BE2C (cell line): ENCODE measurements at places on chromosomes 3 and 15.

- no peak for DNase-seq
Measured at GRCh38 chr3:25895031-25895430, 105.1 kb downstream of the OXSM start.

- peak; percentile 52 for DNase-seq
Measured at GRCh38 chr3:138051947-138052802, 42.2 kb downstream of the CLDN18 start.

- DNase-seq: no peak
Measured at GRCh38 chr3:138227650-138228049, 40.5 kb downstream of the ARMC8 start.

GRCh38 chr15:97652700-97653167 is 307.8 kb upstream of the ARRDC4 start:
- DNase-seq: peak; percentile 11

GRCh38 chr3:10597733-10598132 is 92.3 kb upstream of the ATP2B2 start:
- DNase-seq: no peak

GRCh38 chr3:32820430-32820829 is 2.6 kb downstream of the TRIM71 start:
- no peak for DNase-seq

DNA sequence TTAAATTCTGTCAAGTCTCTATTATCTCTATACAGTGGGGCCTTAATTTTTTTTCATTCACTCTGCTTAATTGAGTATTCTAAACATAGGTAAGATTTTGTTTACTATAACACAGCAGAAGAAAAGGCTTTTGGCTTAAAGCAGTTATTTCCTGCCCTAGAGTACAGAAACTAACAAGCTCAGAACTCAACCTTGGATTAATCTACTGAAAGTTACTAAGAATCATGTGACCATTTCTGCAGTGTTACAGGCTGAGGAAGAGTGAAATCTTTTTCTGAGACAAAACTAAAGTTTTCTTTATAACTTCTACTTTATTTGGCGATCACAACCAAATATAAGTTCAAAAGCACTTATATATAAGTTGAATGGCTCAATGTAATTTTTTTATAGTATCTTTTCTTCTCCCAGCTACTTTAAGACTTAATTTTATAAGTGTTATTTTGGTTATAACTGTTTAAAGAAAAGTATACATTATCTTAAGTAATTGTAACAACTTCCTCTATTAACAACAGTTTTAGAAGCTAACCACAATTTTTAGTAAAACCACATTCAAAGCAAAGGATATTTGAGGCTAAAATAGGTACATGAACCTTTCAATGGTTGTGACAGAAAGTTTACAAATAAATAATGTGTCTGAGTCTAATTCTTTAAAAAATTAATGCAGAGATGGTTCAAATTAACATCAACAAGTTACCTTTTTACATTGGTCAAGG is 240.6 kb upstream of the NAALADL2 start:
- no peak for DNase-seq

DNA sequence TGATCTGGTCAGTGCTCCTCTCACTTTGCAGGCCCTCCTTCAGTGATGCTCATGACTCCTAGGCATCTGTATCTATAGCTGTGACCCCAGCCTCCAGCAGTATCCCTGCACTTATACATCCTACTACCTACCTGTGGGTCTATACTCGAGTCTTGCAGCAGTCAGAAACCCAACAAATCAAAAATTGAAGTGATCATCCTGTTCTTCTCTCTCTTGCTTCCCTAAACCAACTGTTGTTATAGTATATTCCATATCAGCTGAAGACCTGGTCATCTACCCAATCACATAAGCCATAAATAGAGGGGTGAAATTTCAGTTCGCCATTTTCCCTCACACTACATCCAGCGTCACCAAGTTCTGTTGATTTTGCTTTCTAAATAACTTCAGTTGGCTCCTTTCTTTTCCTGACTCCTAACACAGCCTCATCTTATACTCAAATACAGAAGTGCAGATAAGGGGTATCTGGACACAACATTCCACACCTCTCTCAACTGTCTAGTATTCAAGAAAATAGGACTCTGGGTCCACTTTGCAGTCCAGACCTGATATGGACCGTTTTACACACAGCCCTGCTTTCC is 25.9 kb upstream of the SRPRB start:
- no peak for DNase-seq

DNA sequence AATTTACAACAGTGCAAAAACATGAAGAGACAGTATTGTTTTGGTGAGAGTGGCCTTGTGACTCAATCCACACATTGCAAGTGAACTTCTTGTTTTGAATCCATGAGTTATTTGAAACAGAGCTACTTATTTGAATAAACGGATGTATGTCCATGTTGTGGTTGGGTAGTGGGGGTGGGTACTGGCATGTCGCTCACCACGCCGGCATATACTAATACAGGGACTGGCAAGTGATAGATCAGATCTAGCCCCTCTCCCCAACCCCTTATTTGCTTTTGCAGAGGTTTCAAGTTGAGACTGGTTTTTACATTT is 83.8 kb downstream of the EDEM1 start:
- DNase-seq: no peak

DNA sequence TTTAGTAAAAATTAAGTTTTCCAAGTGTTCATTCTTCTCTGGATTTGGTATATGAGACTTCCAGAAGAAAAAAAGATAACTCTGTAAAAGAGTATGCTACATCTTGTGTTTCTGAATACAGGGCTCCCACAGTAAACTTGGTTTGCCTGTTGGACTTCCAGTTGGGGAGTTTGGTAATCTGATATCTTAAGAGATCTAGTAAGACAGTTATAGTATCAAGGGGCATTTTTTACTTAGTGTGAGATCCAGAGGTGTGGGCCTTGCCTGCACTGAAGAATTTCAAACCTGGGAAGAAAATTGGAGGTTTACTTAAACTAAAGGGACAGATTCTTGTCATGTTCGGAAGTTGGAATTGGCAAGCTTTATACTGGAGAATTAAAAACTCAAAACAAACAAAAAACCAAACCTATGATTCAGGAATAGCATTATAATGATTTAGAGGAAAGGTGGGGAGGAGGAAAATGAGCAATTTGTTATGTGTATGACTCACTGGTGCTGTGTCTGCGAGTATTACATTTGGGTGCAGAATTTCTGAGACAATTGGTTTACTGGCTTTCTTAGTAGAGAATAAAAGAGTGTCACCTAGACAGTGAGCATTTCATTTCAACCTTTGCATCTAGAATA is 58.9 kb upstream of the ULK4 start:
- no peak for DNase-seq

DNA sequence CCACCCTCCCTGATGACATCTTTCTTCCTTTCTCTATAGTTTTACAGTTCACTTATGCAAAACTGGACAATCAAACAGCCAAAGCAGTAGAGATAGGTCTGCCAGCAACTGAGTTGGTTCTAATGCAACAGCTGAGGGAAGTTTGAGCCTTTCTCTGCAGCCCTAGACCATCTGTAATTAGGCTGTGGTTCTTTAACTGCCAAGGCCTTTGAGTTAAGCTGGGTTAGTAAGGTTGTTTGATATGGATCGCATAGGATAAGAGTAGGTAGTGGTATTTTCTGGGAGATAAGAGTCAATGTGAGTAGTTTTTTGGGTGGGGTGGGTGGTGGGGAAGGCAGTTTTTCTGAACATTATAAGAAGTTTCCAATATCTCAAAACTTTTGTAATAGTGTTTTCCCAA is 3.0 kb downstream of the RPL39L start:
- DNase-seq: no peak

DNA sequence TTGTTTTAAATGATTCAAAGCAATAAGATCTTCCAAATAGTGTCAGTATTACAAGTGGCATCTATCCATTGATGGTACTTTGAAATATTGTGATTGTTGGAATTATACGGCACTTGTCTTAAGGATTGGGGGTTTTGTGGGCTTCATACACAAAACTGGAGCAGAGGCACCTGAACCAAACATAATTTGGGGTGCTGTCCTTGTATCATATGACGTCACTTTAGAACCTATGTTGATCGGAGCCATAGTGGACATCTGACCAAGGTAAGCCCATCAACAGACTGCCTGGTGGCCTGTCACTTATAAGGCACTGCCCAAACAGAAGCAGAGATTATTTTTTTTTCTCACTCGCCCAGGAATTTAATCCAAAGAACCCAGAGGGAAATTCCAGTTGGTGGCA is 2.9 kb upstream of the LRRC58 start:
- DNase-seq: no peak

DNA sequence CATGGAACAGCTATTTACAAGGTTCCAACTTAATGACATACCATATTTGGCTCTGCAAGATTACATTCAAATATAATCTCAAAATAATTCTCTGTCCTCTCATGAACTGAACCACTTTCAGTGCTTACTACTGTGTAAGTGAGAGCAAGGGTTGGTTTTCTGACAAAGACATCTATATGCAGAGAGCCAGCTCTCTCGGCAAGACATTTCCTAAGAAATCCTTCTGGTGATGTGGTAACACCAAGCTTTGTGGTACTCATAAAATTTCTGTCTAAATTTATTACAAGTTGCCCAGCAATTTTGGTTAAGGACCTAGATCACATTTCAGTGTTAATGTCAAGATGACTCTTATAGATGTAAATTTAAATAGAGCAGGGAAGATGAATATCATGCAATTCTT is 184.9 kb downstream of the GAP43 start:
- DNase-seq: no peak

GRCh38 chr3:187223799-187224198 is 26.5 kb downstream of the RTP1 start:
- DNase-seq: no peak

DNA sequence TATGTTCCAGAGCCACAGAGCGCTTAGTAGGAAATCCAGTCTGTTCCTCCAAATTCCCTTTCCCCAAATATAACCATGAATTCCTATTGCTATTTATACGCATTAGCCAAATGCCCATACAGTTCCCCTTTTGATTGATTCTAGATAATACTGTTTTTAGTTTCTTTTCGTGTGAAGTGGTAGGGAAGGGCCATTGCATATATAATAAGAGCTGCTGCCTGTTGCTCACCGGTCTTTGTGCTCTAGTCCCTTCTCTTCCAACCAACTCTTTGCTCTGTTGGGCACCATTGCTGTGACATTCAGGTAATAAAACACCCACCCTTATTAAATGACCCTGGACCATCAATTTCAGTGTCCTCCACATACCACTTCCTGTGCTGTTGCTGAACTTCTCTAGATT is 379.9 kb upstream of the KCNMB2 start:
- no peak for DNase-seq

- DNase-seq: no peak
Measured at GRCh38 chr15:25761971-25762662, 101.0 kb downstream of the ATP10A start.

DNA sequence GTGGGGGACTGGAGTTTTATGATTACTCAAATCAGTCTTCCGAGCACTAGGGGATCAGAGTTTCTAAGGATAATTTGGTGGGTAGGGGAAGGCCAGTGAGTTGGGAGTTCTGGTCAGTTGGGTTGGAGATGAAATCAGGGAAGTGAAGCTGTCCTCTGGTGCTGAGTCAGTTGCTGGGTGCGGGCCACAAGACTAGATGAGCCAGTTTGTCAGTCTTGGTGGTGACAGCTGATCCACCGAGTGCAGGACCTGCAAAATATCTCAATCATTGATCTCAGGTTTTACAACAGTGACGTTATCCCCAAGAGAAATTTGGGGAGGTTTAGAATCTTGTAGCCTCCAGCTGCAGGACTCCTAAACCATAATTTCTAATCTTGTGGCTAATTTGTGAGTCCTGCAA is 249.4 kb downstream of the FAM43A start:
- no peak for DNase-seq

DNA sequence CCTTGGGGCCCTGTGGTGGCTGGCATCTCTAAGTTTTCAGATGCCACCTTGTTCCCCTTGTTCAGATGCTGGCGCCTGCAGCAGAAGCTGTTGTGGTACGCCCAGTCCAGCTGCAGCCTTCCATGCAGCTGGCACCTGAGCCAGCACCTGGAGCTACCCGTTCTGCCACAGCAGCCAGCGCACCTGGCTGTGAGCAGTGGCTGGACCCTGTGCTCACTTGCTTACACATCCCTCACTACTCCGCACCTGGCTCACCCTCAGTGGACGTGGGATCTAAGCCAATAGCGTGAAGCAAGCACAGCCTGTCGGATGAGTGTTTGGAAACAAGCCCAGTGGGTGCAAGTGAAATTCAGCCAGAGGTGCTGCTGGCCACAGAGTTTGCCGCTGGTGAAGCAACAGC is 607.5 kb upstream of the BCHE start:
- DNase-seq: no peak

DNA sequence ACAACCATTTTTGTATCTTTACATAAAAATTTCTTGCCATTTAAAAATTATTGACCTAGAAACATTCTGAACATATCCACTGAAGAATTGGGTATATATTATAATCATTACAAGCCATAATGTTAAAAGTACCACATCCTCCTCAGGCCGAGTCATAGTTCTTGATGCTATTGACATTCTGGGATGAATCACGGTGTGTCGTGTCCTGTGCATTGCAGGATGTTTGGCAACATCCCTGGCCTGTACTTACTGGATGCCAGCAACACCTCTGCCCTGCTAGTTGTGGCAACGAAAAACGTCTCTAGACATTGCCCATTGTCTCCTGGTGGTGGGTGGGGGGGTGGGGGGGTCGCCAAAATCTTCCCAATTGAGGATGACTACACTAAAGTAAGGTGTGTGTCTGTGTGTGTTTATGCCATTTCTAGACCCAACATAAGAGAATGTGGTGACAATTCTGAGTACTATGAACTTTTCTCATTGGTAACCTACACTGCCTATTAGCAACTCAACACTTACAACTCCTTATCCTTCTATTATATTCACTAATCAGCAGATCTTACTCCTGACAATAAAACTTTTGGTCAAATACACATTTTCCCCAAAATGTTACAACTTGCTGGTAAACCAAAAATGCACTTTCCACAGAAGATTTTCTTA is 471.6 kb downstream of the FOXP1 start:
- DNase-seq: no peak

- no peak for DNase-seq
Measured at GRCh38 chr3:72233571-72233970, 448.6 kb upstream of the PROK2 start.

GRCh38 chr3:52710512-52710911 is 4.6 kb downstream of the SPCS1 start:
- DNase-seq: no peak

DNA sequence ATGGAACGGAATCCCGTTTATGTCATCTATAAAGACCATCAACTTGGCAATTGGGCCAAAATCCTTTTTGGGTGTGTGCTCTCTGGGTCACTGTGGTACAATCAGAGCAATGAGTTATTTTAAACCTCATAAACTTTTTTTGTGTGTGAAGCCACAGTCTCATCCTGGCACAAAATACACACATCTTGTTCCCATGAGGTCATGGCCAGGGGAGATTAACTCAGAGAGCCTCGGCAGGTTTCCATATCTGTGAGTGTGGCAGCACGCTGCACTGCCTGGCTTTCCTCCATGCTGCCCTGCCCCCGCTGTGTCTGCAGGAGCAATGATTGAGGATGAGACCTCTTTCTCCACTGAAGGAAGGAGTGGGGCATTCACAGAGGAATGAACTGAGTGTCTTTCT is 54.0 kb upstream of the DLG1 start:
- DNase-seq: peak; percentile 63

GRCh38 chr15:56537881-56538280 is 72.9 kb upstream of the MNS1 start:
- no peak for DNase-seq

GRCh38 chr15:38740206-38740605 is 175.6 kb upstream of the RASGRP1 start:
- DNase-seq: no peak
